ENCODE measurements at places on chromosomes 12 and 14. TPM values are rescaled to one million over a fixed set of nuclear protein-coding genes. Genes with fewer than 3 reads are reported as not detected.

The TTC6 gene
- not detected for total RNA-seq

The IKBIP gene
- 69.0 TPM for total RNA-seq

The EML5 gene
- 0.53 TPM for total RNA-seq

The INHBC gene
- not detected for total RNA-seq

The ADCY4 gene
- total RNA-seq = not detected

The DBX2 gene
- total RNA-seq = not detected

The NUAK1 gene
- total RNA-seq = 0.63 TPM

The SYT1 gene
- total RNA-seq = not detected

The INSM2 gene
- total RNA-seq = 0.27 TPM

The NUBPL gene
- total RNA-seq = 20.0 TPM

The OTOGL gene
- total RNA-seq = 2.7 TPM

The KRT73 gene
- total RNA-seq = not detected

The TM7SF3 gene
- total RNA-seq = 245 TPM

The BATF gene
- not detected for total RNA-seq

The CBX5 gene
- 49.1 TPM for total RNA-seq

The TCL1B gene
- not detected for total RNA-seq

The SIX1 gene
- total RNA-seq = 3.3 TPM

The RFLNA gene
- not detected for total RNA-seq

The ZFHX2 gene
- total RNA-seq = not detected

The HOXC10 gene
- 0.53 TPM for total RNA-seq

GRCh38 chr12:120649442-120650232, 9.2 kb downstream of the CABP1 start:
- DNase-seq = no peak

DNA sequence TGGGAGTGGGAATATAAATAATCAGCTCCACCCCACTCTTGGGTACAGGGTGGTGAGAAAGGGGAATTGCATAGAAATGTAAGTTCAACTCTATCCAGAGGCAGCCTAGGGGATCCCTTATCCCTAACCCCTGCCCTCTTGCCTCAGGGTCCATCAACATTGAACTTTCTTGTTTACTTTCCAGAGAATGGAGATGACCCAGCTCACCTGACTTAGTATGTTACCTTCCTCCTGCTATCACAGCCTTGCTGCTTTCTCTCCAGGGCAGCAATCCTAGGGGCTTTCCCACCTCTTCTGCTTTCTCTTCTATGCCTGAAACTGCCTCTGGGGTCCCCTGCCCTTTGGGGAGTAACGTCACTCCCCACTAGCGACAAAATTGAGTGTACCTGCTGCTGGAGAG, 2.7 kb downstream of the LRP1 start:
- no peak for DNase-seq

DNA sequence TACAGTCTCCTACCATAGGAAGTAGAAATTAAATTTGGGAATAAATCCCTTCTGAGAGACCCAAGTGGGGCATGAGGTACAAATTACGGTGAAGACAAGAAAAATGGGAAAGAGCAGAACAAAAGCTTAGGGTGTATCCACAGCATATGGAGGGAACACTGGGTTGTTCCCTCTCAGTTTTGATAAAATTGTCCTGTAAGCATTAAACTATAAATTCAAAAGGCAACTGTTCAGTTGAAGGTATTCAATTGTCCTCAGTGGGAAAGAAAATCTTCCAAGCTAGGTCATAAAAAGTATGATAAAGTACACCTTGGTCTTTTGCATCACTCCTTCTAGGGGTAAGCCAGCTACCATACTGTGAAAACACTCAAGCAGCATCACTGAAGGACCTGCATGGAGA, 118.3 kb upstream of the LRFN5 start:
- DNase-seq = no peak

DNA sequence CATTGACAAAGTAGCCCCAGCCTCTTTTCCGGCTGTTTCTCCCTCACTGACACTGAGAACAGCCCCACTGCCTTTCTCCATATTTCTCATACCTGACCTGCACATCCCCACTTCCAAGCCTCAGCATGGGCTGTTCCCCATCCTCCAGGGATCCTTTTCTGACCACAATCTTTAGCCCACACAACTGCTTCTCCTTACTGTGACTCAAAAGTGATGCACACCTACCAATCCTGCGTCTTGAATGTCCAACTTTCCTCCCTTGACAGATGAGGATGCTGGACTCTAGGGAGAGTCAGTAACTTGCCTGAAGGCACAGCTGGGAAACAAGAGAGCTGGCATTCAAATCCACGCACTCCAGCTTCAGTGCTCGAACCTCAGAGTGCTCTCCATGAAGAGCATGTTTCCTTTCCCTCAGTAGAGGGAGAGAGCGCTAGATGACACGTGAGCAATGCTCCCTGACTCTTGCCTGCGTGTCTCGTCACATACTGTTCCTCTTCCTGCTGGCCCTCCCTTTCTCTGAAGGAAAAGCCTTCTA, 75.6 kb downstream of the NTF3 start:
- no peak for DNase-seq

- no peak for DNase-seq
These were observed 42.8 kb upstream of the VASH1 start for GRCh38 chr14:76718306-76719040.

DNA sequence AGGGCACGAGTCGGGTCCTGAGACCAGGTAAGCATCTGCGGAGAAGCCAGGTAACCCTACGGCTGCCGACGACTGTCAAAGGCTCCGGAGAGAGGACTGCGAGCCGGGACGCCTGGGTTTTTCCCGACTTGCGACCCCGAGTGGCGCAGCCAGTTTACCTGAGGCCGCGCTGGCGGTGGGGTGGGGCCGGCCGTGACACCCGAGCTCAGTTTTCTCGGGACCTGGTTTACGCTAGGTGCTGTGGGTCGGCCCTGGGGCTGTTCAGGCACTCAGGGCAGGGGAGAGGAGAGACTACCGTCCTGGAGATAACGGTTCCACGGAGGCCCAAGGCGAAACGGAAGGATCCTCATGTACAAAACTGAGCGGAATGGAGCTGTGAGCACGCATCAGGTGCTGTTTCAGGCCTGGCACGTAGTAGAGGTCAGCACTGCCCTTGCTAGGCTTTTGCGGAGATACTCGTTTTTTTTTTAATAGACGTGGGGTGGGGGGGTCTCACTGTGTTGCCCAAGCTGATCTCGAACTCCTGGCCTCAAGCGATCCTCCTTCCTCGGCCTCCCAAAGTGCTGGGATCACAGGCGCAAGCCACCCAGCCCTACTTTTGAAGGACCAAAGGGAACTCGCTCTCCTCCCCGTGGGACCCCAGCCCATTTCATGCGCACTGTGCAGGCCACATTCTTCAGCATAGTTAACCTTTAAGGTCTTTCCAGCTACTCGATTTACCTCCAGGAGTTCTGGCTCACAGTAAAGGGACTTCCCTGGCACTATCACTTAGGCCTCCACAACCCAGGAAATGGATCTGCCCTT, 471 bp downstream of the MTRFR start:
- no peak for DNase-seq

DNA sequence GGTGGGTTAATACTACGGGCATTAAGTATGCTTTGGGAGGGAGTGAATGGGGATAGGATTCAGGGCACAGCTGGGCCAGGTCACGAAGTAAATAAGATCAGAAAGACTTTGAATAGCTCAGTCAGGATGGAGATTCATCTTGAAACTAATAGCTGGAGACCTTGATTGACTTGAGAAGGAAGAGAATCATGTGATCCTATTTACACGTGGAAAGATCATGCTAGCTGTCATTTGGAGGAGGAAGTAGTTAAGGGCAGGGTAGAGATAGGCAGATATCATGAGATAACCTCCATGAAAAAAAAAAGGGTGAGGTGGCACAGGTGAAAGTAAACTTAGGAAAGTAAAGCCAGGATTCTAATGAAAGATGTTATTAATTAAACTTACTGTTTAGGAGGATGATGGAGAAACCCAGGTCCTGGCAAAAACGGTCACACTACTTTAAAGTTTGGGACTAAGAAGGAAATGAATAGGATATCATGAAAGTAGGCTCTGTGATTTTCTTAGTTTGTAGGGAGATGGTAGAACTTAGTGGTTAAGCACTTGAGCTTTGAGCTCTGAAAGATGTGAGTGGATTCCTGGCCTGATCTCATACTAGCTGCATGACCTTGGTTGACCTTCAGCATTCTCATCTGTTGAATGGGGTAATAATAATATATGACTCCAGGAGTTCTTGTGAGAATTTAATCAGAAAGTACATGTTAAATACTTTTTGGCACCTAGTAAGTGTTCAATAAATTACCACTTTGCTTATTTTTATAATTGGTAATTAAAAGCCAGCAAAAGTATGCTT, 439.0 kb downstream of the NRXN3 start:
- no peak for DNase-seq

DNA sequence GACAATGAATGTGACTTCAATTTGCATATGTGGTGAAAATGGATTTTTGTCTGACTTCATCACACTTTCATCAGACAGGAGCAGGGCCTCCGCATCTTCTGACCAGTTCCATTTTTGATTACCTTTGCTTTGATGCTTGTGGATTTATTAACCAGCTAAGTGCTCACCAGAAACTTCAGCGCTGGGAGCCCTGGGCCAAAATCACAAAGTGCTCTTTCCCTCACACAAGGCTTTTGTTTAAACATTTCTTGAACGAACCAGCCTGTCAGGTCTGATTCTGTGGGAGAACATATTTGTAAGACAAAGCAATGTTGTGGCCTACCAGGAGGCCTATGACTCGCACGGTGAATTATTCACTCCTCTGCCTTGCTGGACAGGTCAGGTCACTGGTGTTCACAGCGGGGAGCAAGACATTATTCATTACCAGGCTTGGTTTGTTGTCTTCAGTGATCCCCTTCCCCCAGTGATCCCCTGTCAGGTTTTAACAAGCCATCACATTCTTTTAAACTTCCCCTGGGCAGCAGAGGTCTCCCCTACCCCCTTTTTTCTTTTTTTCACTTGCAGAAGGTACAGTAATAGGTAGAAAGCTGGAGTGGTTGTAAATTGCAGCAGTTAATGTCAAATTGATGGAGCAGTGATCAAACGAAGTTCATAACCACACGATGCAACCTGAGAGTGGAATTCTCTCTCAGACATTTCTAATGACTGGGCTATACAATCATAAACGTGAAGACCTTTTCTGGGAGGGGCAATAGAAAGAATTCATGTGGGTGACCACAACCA, 167.5 kb upstream of the PRICKLE1 start:
- DNase-seq = no peak

DNA sequence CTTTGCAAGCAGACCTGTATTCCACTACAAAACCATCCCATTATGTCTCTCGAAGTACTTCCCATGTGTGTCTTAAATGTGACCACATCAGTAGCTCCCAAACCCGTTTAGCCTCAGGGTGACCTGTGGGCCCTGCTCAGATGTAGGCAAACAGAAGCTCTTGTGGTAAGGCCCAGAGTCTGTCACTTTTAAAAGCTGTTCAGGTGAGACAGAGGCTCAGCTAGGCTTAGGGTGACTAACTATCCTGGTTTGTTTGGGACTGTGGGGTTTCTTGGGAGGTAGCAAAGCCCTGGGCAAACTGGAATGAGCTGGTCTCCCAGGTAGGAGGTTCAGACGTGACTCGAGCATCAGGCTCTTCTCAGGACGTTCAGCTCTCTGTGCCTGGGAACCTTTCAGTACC, 64.5 kb upstream of the VASH1 start:
- DNase-seq = no peak

GRCh38 chr12:121405211-121405610, 5.3 kb downstream of the RNF34 start:
- no peak for DNase-seq

- no peak for DNase-seq
These were observed 28.1 kb upstream of the SINHCAF start for GRCh38 chr12:31353750-31354708.

- no peak for DNase-seq
These were observed 124.1 kb upstream of the E2F7 start for GRCh38 chr12:77189458-77189857.

- peak; percentile 16 for DNase-seq
These were observed 54.2 kb downstream of the SUDS3 start for GRCh38 chr12:118430516-118430915.

GRCh38 chr14:98608071-98609060, 663.6 kb downstream of the BCL11B start:
- no peak for DNase-seq

DNA sequence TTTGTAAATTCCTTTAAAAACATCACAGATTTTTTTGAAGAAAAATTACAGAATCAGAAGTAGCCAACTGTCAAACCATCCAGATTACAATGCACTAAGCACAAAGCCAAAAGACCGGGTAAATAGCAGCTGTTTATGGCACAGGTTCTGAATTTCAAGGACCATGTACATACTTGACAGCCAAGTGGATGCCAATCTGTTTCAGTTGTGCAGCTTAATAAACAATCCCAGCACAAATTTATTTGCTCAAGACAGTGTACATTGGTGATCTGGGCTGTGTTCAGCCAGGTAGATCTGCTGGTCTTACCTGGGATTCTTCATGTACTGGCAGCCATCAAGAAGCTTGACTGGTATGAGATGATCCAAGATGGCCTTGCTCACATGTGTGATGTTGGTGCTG, 229.8 kb upstream of the FLRT2 start:
- DNase-seq = no peak

DNA sequence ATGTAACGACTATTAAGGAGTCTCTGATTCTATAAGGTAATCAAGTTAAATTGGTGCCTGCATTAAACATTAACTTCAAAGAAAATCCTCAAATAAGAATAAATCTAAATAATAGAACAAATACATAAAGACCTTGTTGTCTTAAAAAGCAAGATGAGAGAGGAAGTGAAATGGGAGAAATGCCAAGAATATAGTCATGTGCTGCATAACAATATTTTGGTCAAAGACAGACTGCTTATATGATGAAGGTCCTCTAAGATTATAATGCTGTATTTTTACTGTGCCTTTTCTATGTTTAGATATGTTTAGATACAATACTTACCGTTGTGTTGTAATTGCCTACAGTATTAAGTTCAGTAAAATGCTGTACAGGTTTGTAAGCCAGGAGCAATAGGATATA, 213.6 kb downstream of the C12orf42 start:
- peak; percentile 45 for DNase-seq

- no peak for DNase-seq
These were observed 8.3 kb upstream of the GOLGA5 start for GRCh38 chr14:92785667-92786426.

GRCh38 chr12:24228371-24228770, 278.9 kb upstream of the SOX5 start:
- no peak for DNase-seq

- no peak for DNase-seq
These were observed 37.1 kb downstream of the P2RX4 start for GRCh38 chr12:121246893-121247557.

- DNase-seq = no peak
These were observed 48.6 kb downstream of the EIF2S3B start for GRCh38 chr12:10554228-10554755.

DNA sequence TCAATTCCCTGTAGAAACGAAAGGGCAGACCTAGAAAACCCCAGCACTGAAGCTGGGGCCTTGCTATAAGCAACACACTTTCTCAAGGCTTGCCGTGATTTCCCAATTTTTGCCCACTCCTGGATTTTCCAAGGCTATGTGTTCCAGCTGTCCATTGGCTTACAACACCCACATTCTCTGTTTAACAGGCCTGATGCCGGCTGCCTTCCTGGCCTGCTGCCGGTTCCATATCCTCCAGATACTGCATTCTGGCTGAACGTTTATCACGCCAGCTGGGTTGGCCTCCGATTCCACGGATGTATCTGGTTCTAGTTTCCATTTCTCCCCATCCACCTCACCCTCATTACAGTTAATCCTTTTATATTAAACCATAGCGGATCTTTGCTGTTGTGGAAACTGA, 2.0 kb upstream of the PCNX1 start:
- no peak for DNase-seq
